Cardiac ventricle fibroblast (primary cell): ENCODE measurements at places on chromosomes 3 and 15. TPM values are rescaled to one million over a fixed set of nuclear protein-coding genes. Genes with fewer than 3 reads are reported as not detected.

SPTSSB gene
- 0.44 TPM in 1 of 2 replicates, not detected in the other for total RNA-seq

RPL22L1 gene
- 352 and 380 TPM in 2 replicates for total RNA-seq

CCDC54 gene
- not detected in 2 replicates for total RNA-seq

GOLGA8S gene
- total RNA-seq: 0.19 and 0.39 TPM in 2 replicates

ADPRH gene
- total RNA-seq: 0.49 and 2.0 TPM in 2 replicates

UROC1 gene
- total RNA-seq: not detected in 2 replicates

SLC27A2 gene
- 0.06 TPM in 1 of 2 replicates, not detected in the other for total RNA-seq

BCL2A1 gene
- not detected in 2 replicates for total RNA-seq

SEMA3F gene
- 9.0 and 10.4 TPM in 2 replicates for total RNA-seq
